ENCODE measurements at places on chromosomes 2 and 18.

DNA sequence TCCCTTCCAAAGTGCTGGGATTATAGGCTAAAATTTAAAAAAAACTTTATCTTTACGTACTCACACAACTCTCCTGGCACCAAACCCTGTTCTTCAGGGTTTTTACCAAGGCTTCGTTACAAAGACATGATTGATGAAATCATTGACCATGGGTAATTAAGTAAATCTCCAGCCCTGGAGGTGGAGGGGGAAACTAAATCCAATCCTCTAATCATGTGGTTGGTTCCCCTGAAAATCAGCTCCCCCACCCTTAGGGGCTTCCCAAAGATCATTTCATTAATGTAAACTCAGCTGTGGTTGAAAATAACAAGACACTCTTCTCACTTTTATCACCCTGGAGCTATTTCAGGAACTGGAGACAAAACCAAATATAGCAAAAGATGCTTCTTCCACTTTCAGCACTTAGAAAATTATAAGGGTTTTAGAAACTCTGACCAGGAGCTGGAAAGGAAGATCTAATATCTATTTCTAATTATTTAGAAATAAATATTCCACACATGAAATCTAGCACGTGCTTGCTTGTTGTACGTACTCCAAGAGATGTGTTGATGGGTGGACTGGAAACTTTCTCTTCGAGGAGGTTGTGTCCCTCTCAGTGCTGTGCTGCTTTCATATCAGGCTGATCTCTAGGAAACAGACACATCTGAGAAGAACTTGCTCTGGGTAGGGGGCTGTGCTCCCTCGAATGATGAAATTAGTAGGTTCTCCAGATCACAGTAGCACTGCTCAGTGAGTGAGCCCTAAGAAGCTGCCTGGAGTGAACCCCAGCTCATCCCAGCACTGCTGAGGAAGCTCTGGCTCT is 67.2 kb downstream of the SMAD4 start:
- no peak for DNase-seq

- DNase-seq: no peak
These were observed 76.8 kb downstream of the LIMS1 start for GRCh38 chr2:108611021-108611420.

- DNase-seq: no peak
These were observed 571 bp downstream of the EEF1B2 start for GRCh38 chr2:206160125-206160806.

DNA sequence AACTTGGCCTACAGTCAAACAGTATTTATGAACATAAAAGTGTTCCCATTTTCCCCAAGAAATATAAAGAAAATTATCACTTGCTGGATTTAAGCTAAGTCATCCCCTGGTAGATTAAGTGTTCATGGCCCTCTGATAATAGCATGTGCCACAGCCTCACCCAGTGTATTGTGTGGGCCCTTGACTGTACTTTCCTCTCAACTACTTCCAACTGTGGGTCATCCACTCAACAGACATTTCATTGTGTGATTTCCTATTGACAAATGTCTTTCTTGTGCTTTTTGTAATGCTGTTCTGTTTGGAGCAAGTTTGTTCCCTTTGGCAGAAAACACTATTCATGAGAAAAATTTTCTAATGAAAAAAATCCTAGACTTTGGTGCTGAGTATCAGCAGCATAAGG is 48.4 kb upstream of the TMEM17 start:
- no peak for DNase-seq

GRCh38 chr2:143030127-143030526 is 99.1 kb upstream of the ARHGAP15 start:
- no peak for DNase-seq

Data from stimulated activated CD8-positive, alpha-beta memory T cell treated with anti-CD3 and anti-CD28 coated beads, Interleukin-7, amount 100 ng/mL, for 1 hour (primary cell).